Left lung (tissue), 14 donors: ENCODE measurements at places on chromosomes 2 and 18. TPM values are rescaled to one million over a fixed set of nuclear protein-coding genes. Genes with fewer than 3 reads are reported as not detected.

MAL gene
- polyA plus RNA-seq, result 1.4 TPM

TMEM37 gene
- 28.5 TPM for polyA plus RNA-seq

GKN1 gene
- not detected for polyA plus RNA-seq

HSBP1L1 gene
- polyA plus RNA-seq, result 21.8 TPM

ZSCAN30 gene
- polyA plus RNA-seq, result 50.9 TPM

GALNT14 gene
- polyA plus RNA-seq, result 6.5 TPM

CYP27A1 gene
- polyA plus RNA-seq, result 28.3 TPM

KCNG2 gene
- polyA plus RNA-seq, result 0.38 TPM

SPHKAP gene
- polyA plus RNA-seq, result 1.6 TPM
